SK-N-SH (cell line): ENCODE measurements at places on chromosomes 12 and 14. TPM values are rescaled to one million over a fixed set of nuclear protein-coding genes. Genes with fewer than 3 reads are reported as not detected.

ENDOU gene
- polyA plus RNA-seq, result not detected in 2 replicates

KLRC4 gene
- not detected in 2 replicates for polyA plus RNA-seq

SLC5A8 gene
- polyA plus RNA-seq, result not detected in 2 replicates

CACNA2D4 gene
- 0.02 TPM in 1 of 2 replicates, not detected in the other for polyA plus RNA-seq

CCDC38 gene
- polyA plus RNA-seq, result not detected in 2 replicates

MYF6 gene
- not detected in 2 replicates for polyA plus RNA-seq
